Activated CD4-positive, alpha-beta T cell treated with anti-CD3 and anti-CD28 coated beads for 36 hours (primary cell): ENCODE measurements at places on chromosomes 1 and 21.

- peak overlapping the region; percentile 97 for H3K27ac ChIP-seq
- H3K27me3 ChIP-seq = no peaks in the 10 kb centered on the region
- DNase-seq = no peak
- peaks cover 49% of the 10 kb centered on the region for H3K4me1 ChIP-seq
Observed at GRCh38 chr1:40690771-40691537, 550 bp upstream of the NFYC start.

DNA sequence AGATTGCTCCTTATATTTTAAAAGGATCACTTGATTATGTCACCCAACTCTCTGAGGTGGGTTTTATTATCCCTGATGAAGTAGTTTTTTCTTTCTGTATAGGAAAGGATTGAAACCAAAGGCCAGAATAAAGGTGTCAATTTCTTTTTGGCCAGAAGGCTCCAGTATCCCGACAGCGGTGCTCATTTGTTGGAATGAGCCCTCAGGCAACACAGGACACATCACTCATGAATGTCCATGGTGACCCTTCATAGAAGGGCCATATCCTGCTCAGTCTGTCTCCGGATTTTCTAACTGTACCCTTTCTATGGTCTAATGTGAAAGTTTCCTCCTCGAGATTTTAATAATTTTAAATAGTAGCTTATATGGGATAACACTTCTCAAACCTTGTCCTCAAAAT lies 171.3 kb upstream of the USP24 start:
- peaks cover 3% of the 10 kb centered on the region for H3K27me3 ChIP-seq
- peaks cover 3% of the 10 kb centered on the region for H3K4me1 ChIP-seq
- H3K27ac ChIP-seq = no peak overlapping the region
- DNase-seq = no peak

DNA sequence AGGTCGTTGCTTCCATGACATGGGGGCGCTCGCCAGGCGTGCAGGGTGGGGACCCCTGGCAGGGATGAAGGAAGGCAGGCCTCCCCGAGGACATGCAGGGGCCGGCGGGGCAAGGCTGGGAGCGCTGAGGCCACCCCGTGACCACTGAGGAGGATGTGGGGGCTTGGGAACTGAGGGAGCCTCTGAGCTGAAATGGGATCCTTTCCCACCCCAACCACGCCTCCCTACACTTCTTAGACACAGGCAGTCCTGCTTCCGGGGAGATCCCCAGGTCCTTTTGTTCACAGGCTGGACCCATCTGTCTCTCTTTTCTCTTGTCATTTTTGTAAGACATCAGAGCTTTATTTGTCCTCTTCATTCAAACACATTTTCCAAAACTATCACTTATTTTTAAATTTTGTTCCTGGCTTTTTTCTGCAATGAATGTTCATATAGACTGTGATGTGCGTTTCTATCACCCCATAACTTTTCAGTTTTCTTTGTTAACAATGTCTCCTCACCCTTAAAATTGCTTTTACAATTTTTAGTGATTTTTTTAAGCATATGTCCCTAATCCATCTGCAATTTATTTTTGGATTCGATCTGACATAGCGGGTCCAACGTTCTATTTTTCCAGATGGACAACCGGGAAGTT lies 156.7 kb upstream of the BACE2 start:
- peaks cover 3% of the 10 kb centered on the region for H3K27me3 ChIP-seq
- no peak overlapping the region for H3K4me3 ChIP-seq
- no peak overlapping the region for H3K27ac ChIP-seq
- no peaks in the 10 kb centered on the region for H3K36me3 ChIP-seq
- no peaks in the 10 kb centered on the region for H3K4me1 ChIP-seq

- DNase-seq = no peak
- peaks cover 48% of the 10 kb centered on the region for H3K27me3 ChIP-seq
- H3K27ac ChIP-seq = no peak overlapping the region
- H3K4me3 ChIP-seq = no peak overlapping the region
Observed at GRCh38 chr1:235646463-235646862, 3.1 kb downstream of the GNG4 start.

DNA sequence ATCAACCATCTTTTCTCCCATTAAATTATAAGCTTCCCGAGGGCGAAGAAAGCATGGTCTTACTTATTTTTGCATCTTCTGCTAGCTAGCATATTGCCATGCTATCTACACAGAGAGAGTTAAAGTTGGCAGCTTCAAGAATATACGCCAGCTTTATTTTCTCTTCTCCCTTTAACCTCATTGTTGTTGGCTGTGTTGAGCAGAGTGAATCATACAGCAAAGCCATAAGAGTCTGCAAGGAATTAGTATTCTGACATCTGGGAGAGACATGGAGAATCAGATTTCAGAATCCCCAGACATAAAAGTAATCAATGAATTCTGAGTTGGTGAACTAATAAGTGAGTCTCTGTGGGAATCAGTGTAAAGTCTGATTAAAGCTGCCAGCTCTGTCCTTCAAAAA lies 649.6 kb upstream of the PTBP2 start:
- H3K27ac ChIP-seq = no peak overlapping the region
- no peak overlapping the region for H3K4me3 ChIP-seq
- H3K36me3 ChIP-seq = no peaks in the 10 kb centered on the region
- no peaks in the 10 kb centered on the region for H3K27me3 ChIP-seq
- no peak for DNase-seq
